Stimulated activated CD8-positive, alpha-beta memory T cell treated with anti-CD3 and anti-CD28 coated beads, Interleukin-7, amount 100 ng/mL, for 48 hours (primary cell): ENCODE measurements at places on chromosomes 11 and 22.

- DNase-seq: no peak
Observed at GRCh38 chr11:44203270-44204043, 106.5 kb downstream of the ALX4 start.

- DNase-seq: no peak
Observed at GRCh38 chr22:43012390-43012789, 2.6 kb downstream of the PACSIN2 start.

GRCh38 chr22:46251266-46251665, 1.2 kb upstream of the CDPF1 start:
- no peak for DNase-seq

DNA sequence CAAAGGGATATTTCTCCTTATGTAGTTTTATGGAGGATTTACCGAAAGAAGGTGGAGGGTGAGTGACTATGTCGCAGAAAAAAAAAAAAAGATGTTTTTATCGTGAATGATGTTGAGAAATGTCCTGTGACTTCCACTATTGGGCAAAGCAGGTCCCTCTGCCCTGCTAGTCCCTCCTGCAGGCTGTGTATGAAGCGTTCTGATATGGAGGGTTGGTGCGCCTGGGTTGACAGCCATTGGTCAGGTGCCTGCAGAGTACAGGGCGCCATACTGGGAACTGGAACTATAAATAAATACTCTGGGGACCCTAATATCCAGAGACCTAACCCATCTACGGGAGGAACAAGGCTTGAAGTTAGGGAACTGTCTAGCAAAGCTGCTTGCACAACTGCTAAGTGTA, 1.5 kb downstream of the IL17RA start:
- DNase-seq: no peak

DNA sequence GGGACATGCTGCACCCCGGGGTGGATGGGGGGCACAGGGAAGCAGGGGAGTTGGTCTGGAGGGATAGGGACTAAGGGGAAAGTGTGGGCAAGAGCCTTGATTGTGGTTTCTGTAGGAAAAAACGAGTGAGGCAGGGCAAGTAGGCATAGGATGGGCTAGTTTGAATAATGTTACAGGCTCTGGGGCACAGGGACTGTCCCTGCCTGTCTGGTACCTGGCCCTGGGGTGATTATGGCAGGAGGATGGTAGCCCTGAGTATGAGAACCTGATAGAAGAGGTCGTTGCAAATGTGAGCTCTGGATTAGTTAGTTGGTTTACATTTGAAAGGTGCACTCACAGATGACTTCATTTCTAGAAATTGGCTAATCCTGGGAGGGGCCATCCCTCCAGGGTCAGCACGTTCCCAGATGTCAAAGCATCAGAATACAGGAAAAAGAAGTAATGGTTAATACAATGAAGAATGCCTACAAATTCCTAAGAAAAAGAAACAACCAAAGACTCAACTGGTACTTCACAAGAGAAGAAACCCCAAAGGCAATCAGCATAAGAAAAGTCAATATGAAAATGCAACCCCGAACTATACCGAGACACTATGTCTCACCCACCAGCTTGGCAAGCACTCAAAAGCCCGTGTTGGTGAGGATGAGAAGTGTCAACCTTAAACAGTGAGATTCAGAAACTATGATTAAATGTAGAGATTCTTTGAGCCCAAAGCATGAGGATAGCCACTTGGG, 11.3 kb upstream of the SMIM38 start:
- DNase-seq: no peak

DNA sequence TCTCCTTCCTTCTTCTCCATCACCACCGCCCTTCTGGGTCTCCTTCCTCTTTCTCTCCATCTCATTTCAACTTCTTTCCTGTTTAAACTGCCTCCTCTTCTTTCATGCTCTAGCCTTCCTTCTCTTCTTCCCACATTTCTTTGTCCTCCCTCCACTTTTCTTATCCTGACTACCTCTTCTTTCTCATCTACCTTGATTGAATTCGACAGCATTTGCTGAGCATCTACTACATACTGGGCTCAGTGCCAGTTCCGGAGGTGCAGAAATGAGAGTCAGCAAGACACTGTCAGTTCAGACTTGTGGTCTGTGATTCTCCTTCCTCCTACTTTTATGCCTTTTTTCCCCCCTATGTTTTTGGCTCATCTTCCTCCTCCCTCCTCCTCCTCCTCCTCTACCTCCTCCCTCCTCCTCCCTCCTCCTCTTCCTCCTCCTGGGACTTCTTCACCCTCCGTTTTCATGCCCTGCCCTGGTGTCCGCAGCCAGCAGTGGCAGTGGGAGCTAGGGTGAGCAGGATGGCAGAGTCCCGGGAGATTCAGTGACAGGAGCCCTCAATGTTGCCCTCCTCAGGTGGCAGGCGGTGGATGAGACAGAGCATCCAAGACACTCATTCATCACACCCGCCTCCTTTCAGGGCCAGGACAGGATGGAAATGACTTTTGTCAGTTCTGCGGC, 146.0 kb upstream of the SEZ6L start:
- DNase-seq: no peak

GRCh38 chr22:23231471-23232093, 51.3 kb downstream of the BCR start:
- no peak for DNase-seq

DNA sequence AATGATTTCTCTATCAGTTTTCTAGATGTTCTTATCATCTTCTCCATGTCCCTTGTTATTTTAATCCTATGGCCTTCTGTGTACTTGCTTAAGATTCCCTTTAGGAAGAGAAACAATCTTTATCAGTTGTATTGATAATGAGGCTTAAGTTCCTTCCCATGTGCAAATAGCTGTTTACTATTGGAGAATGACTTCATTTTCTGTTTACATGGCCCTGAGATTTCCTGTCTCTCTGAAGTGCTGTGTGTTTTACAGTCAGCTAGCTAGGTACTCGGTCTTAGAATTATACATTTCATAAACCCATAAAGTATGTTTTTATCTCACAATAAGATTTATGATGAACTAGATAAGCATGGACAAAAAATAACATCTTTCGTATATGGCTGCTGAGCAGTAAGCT, 67.5 kb upstream of the CCDC179 start:
- no peak for DNase-seq
